ENCODE measurements at places on chromosomes 3 and 15.
A peak's percentile ranks its signal among the peaks of the same experiment; 100 is the strongest.

DNA sequence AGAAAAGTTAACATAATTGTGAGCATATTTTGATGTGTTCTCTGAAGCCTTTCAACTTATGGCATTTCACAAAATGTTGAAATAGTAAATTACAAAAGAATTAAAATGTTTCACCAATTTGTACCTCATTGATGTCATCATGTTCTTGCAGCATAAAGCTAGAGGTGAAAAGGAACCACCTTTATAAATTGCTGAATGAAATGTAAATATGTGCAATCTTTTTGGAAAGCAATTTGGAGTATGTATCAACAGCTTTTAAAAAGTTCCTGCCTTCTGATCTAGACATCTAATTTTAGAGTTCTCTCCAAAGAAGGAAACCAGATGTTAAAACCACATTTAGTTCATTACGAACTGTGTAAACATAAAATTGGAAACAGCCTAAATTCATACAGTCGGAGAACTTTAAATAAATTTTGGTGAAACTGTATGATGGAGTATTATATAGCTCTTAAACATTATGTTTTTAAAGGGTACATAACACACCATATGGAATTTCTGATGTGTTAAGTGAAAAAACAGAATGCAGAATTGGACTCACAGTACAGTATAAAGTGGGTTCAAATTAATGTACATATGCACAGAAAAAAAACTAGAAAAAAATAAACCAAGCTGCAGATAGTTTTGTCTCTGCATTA, 311.2 kb upstream of the NAALADL2 start:
- DNase-seq = no peak

DNA sequence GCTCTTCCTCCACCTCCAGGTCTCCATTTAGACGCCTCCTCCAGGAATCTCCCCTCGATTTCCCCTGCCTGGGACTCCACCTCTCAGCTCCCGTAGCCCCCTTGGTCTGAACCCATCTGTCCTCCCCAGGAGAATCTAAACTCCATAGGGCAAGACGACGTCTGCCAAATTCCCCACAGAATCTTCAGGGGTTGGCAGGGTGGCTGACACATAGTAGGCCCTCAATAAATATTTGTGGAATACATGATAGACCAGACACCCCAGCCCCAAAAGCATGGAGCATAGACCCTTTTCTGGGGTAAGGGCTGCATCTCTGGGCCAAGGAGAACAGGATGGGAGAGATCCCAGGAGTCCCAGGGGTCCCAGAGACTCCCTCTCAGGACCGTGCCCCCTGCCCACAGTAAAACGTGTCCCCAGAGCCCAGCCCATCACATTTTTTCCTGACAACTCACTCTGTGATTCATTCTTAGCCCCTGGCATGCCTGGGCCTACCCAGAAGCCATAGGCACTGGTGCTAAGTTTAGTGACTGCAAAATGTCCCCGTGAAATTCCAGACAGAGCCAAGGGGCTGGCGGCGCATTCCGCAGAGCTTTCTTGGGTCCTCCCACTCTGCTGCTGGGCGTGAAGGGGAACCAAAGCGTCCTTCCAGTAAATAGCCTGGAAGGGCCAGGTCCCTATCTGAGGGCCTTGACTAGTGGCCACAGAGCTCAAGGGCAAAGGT, 78.0 kb upstream of the SLC6A6 start:
- DNase-seq = no peak

- no peak for DNase-seq
Observed at GRCh38 chr3:32359766-32360492, 31.7 kb upstream of the CMTM7 start.

GRCh38 chr15:50107591-50108408, 11.2 kb downstream of the ATP8B4 start:
- DNase-seq = no peak

DNA sequence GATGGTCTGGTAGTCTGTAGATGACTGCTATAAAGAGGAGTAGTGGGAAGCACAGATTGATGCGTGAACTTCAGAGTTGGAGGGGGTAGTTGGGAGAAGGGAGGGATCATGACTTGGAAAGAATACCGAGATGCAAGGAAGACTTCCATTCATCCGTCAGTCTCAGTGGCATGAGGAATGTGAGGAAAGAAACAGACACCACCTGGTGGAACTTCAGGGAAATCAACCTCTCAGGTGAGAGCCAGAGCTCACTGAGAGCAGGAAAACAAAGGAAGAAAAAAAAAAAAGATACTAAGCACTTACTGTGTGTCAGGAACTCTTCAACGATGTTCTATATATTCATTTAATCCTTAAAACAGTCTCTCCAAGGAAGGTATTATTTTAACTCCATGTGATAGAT, 172.4 kb downstream of the OXSM start:
- no peak for DNase-seq

DNA sequence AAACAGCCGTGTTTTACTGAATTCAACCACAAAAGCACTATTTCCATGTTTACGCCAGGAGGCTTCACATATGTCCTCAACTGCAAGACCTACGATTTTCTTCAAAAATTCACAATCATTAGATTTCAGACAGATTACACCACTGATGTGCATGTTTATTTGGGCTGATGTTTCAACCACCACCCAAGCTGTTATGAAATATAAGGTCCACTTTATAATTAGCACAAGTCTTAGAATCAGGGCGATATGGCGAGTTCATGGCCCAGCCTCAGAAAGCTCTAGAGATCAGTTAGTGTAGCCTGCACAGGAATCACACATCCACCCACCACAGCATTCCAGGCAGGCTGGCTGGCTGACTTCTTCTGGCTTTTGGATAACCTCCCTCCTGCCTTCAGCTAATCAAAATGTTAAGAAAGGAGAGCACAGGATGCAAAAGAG, 15.4 kb downstream of the SH3BP5 start:
- no peak for DNase-seq

DNA sequence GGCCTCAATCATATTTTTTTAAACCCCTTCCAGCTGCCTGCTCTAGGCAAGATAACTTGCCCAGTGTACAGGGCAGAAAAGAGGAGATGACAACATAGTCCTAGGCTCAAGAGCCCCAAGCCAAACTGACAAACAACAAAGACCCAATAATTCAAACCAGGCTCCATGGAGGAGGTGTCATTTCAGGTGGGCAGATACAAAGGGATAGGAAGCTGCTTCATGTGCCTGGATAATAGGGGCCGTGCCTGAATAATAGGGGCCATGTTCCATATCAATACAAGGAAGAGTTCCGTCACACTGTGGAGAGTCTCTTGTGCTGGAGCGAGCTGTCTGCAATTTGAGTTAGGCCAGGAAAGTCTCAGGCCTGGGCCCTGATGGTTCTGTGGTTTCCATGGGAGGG, 35.4 kb upstream of the TRIM71 start:
- no peak for DNase-seq

DNA sequence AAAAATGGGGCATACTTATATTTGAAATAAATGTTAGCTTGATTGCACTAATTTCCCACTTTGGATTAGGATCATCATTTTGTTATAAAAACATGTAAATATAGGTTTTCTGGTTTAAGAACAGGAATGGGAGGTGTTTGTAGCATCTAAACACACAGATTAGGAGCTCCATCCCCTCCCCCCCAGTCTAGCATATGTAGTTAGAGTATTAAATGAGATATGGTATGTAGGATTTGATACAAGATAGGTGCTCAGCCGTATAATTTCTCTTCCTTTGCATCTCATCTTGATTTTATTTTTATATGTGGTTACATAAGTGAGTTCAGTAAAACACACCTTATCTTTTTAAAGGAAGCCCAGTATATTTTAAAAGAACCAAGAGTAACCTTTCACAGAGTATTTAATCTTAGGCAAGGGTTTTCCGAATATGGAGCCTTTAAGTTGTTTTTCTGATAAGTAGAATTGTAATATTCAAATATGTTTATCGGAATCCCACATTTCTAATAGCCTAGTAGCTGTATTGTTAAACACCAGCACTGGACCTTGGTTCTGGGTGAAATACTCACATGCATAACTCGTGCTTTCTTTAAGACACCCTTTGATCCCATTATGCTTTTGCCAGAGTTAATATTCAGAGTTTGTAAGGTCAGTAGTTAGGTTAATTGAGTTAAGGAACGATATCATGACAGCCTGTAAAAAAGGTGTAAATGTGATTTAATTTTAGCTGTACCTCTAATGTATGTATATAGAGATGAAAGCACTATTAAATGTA, 2.3 kb downstream of the SLC25A36 start:
- DNase-seq = no peak

DNA sequence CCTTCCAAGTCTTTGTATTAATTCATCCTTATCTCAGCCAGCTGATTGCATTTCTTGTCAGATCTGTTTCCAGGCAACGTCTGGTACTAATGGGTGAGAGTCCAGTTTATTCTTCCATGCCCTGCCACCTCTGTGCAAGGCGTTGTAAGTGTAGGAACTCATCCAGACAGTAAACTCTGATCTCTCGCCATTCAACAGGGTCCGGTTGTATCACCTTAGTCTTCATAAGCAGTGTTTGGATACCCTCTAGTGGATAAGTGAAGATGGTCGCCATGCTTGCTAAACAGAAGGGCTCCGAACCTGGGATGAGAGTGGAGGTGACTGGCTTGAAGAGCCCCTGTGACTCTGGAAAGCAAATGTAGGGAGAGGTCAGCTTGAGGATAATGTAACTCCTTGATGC, 51.6 kb upstream of the CMTM7 start:
- no peak for DNase-seq

DNA sequence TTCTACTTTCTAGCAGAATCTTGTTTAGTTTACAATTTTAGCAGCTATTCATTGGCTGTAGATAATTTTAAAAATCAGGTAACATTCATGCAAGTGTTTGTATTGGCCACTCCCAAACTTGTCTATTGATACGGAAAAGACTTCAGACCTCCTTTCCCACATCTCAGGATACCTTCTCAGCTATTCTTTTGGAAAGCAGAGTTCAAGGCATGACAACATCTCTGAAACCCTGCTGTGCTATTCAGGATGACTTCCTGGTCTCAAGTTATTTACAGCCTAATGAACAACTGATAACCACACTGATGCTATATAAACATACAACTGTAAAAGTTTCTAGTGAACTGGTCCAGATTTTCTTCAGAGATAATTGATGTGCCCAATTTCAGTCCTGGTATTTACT, 55.8 kb downstream of the DZIP3 start:
- DNase-seq = no peak

GRCh38 chr3:122469659-122470058, 45.1 kb downstream of the KPNA1 start:
- DNase-seq = no peak

GRCh38 chr3:13822871-13823585, 56.8 kb downstream of the WNT7A start:
- DNase-seq = no peak

- DNase-seq = no peak
Observed at GRCh38 chr3:142888099-142888480, 793 bp downstream of the PCOLCE2 start.

DNA sequence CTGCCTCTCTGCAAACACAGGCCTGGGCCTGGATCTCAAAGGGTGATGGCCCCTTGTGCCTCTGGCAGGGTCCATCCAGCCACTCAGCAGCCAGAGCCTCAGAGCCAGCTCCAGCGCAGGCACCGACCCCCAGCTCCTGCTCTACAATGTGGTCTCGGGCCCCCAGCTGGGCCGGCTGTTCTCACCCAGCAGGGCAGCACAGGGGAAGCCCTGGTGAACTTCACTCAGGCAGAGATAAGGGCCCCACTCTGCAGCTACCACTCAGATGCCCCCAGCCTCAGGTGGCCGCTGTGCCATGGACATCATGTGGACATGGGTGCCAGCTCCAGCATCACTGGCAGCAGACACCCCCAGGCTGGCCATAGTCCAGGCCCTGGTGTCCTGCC, 173.1 kb downstream of the TBC1D2B start:
- DNase-seq = no peak

DNA sequence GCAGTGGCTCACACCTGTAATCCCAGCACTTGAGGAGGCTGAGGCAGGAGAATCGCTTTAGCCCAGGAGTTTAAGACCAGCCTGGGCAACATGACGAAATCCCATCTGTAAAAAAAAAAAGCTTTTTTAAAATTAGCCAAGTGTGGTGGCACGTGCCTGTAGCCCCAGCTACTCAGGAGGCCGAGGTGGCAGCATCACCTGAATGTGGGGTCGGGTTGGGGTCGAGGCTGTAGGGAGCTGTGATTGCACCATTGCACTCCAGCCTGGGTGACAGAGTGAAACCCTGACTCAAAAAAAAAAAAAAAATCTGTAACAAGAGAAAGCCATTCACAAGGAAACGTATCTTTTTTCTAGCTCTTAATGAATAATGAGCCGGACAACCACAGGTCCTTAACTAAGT, 74.7 kb upstream of the DLG1 start:
- no peak for DNase-seq

GRCh38 chr3:110495201-110495927, 576.3 kb upstream of the NECTIN3 start:
- DNase-seq = no peak

DNA sequence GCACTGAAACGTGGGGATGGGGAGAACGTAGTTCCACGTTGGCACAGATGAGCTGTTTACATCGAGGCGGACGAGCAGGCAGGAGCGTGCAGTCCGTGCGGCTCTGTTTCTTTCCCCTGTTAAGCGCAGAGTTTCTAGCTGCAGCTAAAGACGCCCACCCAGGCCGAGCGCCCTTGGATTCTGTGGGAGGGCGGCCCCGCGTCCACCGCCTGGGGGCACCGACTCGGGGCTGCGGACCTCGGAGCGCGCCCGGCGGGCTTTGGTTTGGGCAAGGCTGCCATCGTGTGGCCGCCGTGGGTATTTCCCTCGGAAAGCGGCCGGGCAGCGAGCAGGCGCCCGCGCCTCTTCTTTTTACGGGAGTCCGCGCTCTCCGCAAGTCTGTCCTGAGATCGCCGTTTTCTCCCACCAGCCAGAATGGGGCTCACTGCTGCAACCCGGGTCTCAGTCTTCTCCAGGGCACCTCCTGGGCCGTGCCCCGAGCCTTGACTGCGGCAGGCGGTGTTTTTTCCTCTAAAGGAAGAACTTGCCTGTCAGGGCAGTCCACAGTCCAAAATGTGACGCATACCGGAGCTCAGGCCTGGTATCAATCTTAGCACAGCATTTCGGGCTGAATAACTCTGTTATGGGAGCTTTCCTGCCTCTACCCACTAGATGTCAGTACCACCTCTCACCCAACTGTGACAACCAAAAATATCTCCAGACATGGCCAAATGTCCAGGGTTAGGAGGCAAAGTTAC, 219.9 kb upstream of the IGF1R start:
- DNase-seq = peak; percentile 16

- DNase-seq = no peak
Observed at GRCh38 chr3:89950772-89951171, 843.4 kb downstream of the EPHA3 start.

GRCh38 chr3:43773273-43774094, 82.7 kb downstream of the ABHD5 start:
- no peak for DNase-seq

GRCh38 chr15:68054628-68055223, 611 bp downstream of the PIAS1 start:
- peak; percentile 43 for DNase-seq

DNA sequence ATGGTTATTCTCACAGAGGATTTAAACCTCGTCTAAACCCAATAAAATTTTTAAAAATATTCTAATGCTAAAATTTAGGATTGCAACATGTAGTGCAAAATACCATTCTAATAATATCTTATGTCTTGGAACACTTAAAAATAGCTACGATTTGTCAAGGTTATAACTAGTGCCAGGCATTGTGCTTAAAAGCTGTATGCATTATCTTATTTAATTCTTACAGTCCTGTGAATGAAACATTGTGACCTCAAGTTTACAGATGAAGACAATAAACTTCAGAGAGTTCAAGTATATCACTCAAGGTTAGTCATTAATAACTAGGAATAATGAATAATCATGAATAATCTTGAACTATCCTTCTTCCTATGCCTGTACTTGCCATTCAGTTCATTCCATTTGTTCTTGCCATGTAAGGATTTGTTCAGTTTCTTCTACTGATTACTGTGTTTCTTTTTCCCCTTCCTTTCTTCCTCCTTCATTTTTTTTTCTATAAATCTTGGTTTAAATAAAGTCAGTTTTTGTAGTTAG, 897.6 kb upstream of the NR2F2 start:
- no peak for DNase-seq

All from effector CD8-positive, alpha-beta T cell (primary cell).